ENCODE measurements at places on chromosomes 12 and 14.

DNA sequence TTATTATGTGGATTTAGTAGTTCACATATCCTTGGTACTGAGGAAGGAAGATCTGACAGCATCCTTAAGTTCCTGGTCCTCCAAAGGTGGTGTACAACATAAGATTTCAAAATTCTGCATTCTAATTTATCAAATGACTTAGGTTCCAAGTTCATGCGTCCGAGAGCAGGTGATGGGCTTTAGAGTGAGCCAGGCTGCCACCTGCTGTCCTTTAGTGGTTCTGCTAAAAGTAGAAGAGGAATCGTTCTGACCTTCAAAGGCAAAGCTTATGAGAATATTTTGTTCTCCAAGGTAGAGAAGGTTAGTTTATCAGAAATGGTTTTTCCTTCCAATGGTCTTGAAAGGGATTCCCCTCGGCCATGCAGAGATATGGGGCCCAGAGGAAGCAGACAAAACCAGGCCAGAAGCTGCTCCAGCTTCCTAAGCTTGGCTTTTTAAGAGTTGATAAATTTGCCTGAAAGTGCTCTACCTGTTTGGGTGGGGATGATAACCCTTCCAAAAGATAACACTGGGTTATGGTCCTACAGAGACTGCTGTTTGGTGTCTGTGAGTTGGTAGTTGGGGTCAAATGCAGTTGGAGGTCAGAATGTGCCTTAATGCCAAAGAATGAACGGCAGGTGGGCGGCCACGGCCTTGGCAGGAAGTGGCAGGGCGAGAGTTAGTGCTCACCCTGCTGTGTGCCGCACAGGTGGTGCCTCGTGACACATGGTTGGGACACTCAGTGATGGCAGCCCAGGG, 29.1 kb upstream of the LRTM2 start:
- no peak for DNase-seq

DNA sequence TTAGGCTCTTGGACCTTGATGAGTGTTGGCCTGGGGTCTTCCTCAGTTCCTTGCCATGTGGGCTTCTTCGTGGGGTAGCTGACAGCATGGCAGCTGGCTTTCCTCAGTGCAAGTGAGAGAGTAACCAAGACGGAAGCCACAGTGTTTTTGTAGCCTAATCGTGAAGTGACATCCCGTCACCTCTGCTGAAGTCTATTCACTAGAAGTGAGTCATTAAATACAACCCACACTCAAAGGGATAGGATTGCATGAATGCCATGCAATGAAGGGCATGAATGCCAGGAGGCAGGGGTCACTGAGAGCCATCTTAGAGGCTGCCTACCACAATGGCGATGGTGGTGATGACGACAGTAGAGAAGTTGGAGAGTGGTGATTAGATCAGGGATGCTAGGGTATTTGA, 13.5 kb upstream of the ASIC1 start:
- DNase-seq, result no peak

GRCh38 chr12:95766356-95767019, 24.1 kb downstream of the NTN4 start:
- no peak for DNase-seq

DNA sequence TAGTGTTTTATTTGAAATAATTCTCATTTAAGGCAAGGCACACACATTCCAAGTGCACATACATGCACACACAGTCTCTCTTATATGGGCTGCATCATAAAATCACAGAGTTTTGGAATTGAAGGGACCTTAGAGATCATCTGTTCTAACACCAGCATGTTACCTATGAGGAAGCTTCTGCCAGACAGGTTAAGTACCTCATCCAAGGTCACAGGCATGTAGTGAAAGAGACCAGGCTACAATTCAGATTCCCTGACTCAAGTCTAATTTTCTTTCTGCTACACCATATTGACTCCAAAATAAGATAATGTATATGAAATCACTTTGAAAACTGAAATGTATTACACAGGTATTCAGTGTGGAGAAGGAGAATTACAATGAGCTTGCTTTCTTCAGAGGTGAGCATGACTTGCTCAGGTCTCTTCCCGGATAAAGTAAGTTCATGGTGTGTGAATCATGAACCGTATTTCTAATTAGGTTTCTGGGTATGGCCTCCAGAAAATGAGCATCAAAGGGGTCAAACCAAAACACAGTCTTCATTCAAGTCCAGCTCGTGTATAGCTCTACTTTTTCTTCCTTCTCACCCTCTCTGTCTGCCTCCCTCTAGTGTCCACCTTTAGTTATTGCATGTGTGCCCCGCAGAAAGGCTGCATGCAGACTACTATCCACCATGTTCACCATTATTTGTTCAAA, 411.9 kb downstream of the FUT8 start:
- no peak for DNase-seq

DNA sequence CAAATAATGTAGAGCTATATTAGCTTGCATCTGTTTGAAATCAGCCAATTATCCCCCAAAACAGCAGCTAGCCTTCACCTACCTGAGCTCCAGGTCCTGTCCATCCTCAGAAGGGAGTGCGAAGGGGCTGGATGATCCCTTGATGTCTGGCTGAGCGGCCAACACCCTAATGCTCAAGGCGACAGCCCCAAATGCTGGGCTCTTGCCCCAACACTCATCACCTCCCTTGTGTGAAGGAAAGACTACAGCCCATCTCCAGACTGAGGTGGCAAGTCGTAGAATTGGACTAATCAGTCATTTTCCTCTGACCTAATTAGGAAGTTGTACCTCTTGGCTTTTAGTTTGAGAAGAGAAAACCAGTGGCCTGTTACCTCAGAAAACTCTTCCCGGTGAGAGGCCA, 16.3 kb upstream of the MDM1 start:
- DNase-seq, result no peak

GRCh38 chr12:85733221-85733840, 102.9 kb downstream of the RASSF9 start:
- DNase-seq, result no peak

DNA sequence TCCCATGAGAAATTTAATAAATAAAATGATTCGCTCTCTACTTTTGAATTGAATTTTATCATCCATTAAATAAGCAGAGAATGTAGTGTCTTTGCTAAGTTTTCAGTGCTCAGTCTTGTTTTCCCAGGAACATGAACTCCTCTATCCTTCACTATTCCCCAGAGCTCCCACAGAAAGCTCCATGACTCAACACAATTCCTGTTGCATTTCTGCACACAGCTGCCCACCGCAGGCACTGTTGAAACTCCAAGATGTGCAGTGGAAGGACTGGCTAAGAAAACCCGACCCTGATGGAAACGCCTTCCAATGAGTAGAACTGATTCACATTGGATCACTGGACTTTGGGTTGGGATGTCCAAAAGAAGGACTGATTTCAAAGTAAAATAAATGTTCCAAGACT, 202.4 kb upstream of the AMIGO2 start:
- DNase-seq, result no peak

- DNase-seq, result no peak
These were observed 17.7 kb downstream of the RFX4 start for GRCh38 chr12:106600503-106600902.

GRCh38 chr14:32669391-32669790, 269.3 kb upstream of the NPAS3 start:
- no peak for DNase-seq

DNA sequence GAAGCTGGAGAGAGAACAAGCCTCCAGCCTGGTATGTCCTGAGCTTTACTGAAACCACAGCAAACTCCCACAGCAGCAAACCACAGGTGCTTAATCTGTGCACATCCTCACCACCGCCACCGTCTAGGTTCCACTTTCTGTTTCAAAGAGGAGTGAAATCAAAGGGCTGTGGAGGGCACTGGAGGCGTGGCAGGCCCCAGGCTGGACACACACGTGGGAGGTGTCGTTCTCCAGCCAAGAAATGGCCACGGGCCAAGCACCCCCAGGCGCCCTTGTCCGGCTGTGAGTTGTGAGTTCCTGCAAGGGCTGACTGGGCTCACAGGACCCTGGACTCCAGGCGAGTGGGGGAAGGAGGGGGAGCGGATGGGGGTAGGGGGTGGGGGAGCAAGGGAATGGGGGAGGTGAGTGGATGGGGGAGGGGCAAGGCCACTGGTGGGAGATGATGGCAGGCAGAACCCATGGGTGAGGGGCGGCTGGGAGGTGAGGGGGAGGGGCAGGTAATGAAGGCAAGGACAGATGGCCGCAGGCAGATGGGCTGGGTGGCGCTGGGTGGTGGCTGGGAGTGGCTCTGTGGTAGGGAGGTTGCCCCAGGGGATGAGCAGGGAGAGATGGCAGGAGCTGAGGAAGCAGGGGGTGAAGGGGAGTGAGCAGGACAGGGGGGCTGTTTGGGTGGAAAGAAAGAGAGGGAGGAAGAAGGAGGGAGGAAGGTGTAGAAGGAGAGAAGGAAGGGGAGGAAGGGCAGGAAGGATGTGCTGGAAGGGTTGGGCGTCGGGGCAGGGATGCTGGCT, 86.7 kb downstream of the NCOR2 start:
- DNase-seq, result no peak

All from left renal cortex interstitium (tissue), 4 donors.